Activated CD8-positive, alpha-beta T cell treated with anti-CD3 and anti-CD28 coated beads, Interleukin-2, amount 10 ng/mL, durations not matched to agents 7 days and 5 days (primary cell): ENCODE measurements at places on chromosomes 7 and 10.

- DNase-seq = no peak
Observed at GRCh38 chr10:80908611-80909010, 370.9 kb downstream of the SH2D4B start.

GRCh38 chr7:27842851-27843250 lies 102.9 kb downstream of the TAX1BP1 start:
- no peak for DNase-seq

DNA sequence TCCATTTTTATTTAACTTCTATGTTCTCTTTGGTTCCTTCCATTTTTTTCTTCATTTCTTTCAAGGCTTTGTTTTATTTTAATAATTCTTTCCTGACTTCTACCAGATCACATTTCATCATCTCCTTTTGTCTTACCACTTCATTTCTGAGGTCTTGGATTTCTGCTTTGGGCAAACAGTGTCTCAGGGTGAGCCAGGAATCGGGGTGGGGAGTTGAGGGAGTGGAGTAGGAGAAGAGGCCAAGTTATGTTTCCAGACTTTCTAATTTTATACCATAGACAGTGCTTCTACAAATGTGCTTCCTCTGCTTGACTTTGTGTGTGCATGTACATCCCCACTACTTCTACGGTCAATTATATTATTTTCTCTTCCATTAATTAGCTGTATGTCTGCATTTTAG lies 112.1 kb downstream of the PRKG1 start:
- no peak for DNase-seq

GRCh38 chr10:13091801-13092200 lies 8.2 kb upstream of the OPTN start:
- DNase-seq = no peak

DNA sequence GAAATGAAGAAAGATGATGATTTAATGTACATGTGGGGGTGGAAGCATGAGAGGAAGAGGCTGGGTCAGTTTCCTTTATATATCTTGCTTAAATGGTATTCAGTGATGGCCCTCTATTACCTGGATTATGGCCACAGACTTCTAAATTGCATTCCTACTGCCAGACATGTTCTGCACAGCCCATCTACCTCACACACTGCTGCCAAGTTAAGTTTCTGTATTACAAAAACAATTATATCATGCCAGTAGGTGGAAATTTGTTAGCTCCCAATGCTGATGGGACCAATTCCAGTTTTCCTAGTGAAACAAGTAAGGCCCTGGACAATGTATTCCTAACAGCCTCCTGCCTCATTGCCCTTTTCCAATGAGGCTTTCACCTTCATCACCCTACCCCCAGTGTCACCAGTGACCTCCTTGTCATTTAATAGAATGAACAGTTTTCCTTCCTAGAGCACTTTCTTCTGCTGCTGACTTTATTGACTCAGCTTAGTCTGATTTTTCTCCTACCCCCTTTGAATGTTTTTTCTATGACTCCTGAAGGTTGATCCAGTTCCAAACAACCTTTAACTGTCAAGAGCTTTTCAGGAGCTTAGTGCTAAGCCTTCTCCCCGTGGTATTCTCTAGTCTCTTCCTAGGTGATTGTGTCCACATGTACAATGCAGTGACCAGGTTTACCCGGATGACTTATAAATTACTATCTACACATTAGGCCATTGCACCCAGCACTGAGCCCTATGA lies 316.6 kb upstream of the ANKRD30A start:
- DNase-seq = no peak

GRCh38 chr10:118042336-118042735 lies 4.4 kb downstream of the RAB11FIP2 start:
- no peak for DNase-seq

GRCh38 chr7:24172856-24173255 lies 111.1 kb upstream of the NPY start:
- DNase-seq = no peak

GRCh38 chr7:5695727-5696345 lies 85.6 kb downstream of the RNF216 start:
- no peak for DNase-seq

- DNase-seq = no peak
Observed at GRCh38 chr7:135853499-135853898, 104.9 kb upstream of the FAM180A start.

- DNase-seq = peak; percentile 85
Observed at GRCh38 chr10:101031796-101032636, 982 bp downstream of the SFXN3 start.

GRCh38 chr7:22696541-22697228 lies 30.3 kb upstream of the IL6 start:
- no peak for DNase-seq

DNA sequence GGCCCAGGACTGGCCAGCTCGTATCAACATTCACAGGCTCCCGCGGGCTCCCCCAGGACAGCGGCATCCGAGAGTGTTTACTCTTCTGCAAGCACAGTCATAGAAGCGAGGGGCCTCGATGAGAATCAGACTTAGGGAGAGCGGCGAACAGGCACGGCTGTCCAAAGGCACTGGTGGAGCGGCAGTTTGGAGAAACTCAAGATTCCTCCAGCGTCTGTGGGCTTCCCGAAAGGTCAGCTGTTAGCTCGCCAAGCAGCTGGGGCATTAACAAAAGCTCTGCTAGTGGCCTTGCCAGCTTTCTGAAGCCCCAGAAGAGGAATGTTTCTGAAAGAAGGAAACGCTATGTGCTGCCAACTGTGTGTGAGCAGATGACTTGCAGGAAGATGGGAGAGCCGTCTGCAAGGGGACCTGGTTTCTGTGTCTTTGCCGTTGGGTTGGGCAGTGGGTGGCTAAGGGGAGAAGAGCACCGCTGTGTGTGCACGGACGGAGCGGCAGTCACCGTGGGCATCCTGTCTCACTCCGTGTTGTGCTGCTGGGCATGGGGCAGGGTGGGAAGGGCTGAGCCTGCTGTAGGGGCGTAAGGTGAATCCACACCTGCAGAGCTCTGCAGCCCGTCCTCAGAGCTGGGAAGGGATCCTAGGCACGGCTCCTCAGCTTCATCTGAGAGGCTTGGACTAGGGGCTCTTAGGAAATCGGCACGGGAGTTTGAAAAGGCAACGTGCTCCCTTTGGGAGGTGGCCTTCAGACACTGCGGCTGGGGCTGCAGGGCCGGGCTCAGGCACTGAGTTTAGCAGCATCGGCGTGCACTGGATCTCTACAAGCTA lies 42.1 kb downstream of the AMZ1 start:
- no peak for DNase-seq

DNA sequence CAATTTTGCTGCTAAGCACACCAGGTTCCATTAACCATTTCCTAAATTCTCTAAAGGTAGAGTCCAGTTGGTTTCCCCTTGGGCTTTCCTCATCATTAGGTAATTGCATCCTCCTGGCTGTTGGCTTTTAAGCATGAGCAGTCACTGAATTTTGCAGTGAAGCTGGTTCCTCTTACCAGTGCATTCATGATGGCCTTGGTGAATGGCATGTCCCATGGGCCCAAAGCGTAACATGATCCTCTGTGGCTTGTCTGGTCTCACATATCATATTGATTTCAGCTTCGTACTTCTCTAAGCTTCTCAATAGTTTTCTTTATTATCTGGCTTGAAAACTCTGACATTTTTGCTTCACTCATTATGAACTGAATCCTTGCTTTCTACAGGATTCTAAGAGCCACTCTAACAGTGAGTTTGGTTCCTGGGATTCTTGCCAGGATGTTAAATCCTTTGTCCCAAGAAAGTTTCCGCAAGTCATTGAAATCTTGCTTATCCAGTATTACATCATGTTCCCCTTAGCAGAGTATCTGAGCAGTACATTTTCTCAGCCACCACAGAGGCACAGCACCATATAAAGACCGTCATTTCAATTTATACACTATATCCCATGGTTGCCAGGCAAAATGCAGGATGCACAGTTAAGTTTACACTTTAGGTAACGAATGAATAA lies 134.2 kb downstream of the PTN start:
- DNase-seq = no peak

DNA sequence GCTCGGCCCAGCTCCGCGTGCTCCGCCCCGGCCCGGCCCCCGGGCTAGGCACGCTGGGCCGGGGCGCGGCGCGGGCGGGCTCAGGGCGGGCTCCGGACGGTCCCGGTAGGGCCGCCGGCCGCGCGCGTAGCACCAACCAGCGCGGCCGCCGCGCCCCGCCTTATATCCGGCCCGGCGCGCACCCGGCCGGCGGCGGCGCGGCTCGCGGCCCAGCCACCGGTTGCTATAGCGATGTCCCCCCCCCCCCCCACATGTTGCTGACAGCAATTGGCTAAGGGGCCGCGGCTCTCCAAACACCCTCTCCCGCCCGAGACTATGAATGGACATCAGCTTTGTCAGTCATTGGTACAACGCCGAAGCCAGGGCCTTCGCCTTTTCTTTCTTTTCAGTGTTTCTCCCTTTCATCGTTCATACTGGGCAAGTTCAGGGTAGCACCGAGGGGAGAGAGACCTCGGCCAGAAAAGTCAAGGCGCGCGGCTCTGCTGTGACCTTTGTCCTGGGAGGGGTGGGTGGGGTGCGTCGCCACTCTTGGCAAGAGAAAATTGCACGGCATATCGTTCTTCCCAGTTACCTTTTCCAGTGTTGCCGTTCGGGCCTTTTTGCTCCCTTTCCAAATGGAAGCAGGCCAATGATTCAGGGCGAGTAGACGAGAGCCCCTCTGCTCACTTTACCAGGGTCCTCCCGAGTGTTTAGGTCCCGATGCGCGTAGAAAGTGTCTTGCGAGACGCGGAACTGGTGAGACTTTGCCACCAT lies 354.2 kb downstream of the DNAJB6 start:
- DNase-seq = peak; percentile 35

GRCh38 chr7:92833024-92833765 lies 3.2 kb downstream of the CDK6 start:
- peak; percentile 93 for DNase-seq

- peak; percentile 68 for DNase-seq
Observed at GRCh38 chr7:10643545-10643944, 330.1 kb upstream of the PHF14 start.

DNA sequence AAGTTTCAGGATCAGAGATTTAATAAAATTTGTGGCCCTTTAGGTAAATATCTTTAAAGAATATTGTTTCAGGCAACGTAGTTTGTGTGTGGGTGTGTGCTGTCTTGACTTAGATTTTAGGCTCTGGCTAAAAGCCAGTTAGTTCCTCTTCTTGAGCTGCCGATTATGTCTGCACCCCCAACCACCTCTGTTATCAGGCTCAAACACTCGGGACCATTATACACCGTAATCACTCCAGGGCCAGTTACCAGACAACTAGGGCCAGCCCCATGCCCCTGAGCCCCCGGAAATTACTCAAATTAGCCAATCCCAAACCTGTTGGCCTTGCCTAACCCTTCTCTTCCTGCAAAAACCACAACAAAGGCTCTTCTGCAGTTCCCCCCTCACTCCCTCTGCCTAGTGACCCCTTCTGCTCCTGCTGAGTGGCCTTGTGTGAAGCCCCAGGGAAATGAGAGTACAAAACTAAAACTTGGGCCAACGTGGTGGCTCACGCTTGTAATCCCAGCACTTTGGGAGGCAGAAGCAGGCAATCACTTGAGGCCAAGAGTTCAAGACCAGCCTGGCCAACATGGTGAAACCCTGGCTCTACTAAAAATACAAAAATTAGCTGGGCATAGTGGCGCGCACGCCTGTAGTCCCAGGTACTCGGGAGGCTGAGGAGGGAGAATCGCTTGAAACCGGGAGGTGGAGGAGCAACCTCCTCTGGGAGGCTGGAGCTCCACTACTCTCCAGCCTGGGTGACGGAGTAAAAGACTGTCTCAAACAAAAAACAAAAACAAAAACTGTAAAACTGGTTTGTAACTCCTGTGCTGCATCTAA lies 9.2 kb upstream of the HNRNPF start:
- peak; percentile 70 for DNase-seq

- no peak for DNase-seq
Observed at GRCh38 chr7:121914676-121915279, 41.8 kb downstream of the PTPRZ1 start.

- DNase-seq = peak; percentile 49
Observed at GRCh38 chr10:14904316-14904732, 25.7 kb downstream of the SUV39H2 start.

DNA sequence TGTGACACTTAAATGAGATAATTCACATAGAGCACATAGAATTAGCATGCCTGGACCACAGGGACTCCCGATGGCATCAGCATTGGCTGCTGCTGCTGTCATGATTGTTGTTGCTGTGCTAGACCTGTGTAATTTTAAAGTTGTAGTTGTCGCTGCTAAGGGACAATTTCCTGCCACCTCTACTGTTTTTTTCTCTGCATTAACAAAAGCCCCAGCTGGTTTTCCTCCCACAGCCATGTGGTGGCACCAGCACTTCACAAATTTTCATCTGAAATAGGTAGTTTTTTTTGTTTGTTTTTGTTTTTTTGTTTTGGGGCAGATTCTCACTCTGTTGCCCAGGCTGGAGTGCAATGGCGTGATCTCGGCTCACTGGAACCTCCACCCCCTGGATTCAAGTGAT lies 25.4 kb upstream of the PRXL2A start:
- peak; percentile 76 for DNase-seq

- no peak for DNase-seq
Observed at GRCh38 chr7:87960239-87960638, 26.2 kb downstream of the ADAM22 start.

- no peak for DNase-seq
Observed at GRCh38 chr7:118075936-118076335, 108.0 kb upstream of the LSM8 start.

- no peak for DNase-seq
Observed at GRCh38 chr7:119842786-119843185, 430.2 kb upstream of the KCND2 start.

DNA sequence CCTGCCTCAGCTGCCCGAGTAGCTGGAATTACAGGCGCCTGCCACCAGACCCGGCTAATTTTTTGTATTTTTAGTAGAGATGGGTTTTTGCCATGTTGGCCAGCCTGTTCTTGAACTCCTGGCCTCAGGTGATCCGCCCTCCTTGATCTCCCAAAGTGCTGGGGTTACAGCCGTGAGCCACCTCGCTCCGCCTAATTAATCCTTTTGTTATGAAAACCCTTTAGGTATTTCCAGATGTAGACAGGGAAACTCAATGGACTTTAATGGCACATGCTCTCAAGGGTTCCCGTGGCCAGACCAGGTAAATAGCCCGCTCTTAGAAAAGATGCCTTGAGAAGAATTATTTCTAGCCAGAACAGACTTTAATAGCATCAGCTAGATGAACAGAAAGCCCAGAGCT lies 19.7 kb upstream of the EXOC4 start:
- DNase-seq = no peak

GRCh38 chr7:143380646-143381426 lies at the start of gene ZYX:
ZYX (plus strand) TSS chr7:143381345; CDS start chr7:143381572, 227 bp downstream.
- peak; percentile 93 for DNase-seq

GRCh38 chr10:106997721-106998120 lies 166.8 kb downstream of the SORCS1 start:
- no peak for DNase-seq

- DNase-seq = no peak
Observed at GRCh38 chr7:74040101-74040790, 12.3 kb downstream of the ELN start.

DNA sequence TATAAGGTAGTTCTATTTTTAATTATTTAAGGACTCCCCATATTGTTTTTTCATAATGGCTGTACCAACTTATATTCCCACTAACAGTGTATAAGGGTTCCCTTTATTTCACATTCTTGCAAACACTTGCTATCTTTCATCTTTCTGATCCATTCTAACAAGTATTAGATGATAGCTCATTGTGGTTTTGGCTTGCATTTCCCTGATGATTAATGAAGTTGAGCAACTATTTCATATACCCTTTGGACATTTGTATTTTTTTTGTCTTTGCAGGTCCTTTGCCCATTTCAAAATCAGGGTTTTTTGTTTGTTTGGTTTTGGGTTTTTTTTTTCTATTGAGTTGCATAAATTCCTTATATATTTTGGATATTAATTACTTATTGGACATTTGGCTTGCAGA lies 107.2 kb downstream of the EPC1 start:
- DNase-seq = no peak
